EH (cell line): ENCODE measurements at places on chromosomes 12 and 14.

DNA sequence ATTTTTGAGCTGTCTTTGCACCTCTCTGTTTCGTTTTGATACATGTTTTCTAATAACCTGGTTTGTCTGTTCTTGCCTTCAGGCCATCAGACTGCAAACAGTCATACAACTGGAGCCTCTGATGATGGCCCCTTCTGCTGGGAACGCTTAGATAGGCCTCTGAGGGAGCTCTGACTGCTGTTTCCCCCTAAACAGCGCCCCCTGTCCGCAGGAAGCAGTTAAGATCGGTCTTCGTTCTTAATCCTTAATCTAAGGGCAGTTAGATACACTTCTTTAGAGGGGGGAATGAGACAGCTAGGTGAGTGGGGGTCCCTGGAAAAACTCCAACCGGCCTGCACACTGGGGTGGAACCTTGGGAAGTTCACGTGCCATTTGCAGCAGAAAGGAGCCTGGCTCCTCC, 1338.8 kb upstream of the SEL1L start:
- DNase-seq = no peak

DNA sequence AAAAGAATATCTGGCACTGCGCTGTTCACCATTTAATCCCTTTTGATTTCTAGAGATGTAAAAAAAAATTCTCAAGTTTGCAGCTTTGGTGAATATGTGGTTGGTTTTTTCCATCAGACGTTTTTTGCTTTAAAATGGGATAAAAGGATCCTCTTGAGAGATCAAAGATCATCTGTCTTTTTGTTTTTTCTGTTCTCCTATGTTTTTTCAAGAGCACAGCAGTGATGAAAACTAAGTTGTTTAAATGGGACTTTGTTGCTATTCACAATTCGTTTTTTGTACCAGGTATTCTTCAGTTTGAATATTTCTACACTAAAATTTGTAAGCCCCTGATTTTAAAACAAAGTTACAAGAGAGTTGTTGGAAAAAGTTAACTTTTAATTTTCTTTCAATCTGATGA, 29.7 kb upstream of the REP15 start:
- DNase-seq = no peak

GRCh38 chr12:4210183-4210582, 63.4 kb upstream of the CCND2 start:
- DNase-seq = no peak

GRCh38 chr12:64525461-64526160, 73.7 kb downstream of the TBK1 start:
- no peak for DNase-seq

DNA sequence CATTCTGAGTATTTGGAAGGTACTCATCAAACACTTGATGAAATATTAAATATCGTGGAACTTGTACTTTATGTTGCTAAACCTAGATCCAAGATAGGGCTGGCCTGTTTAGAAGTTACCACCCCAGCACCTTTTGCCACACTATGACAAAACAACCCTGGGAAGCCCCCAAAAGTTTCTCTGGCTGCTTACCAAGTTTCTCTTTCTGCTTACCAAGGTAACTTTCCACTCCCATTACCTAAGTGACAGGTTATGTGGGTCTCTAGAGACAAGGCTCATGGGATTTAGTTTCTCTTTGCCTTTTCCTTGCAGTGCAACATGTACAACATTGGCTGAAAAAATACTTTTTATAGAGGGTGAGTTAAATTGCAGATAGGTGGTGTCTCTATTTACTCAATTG, 28.9 kb upstream of the PPM1A start:
- no peak for DNase-seq

DNA sequence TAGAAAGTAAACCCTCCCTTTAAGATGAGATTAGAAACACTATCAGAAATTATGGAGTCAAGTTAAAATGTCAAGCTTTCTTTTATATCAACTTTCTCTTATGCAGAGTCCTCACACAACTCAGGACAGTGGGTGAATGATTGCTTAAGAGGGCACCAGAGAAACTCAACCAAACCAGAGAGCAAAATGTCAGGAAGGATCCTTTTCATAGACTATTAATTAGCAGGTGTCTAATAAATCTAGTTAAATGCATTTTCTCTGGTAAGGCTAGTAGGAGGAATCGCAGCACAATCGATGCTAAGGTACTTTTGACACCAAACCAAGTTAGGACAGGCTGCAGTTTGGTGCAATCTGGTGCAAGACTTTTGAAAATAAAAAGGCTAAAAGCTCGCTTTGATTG, 614.7 kb upstream of the FOXG1 start:
- DNase-seq = no peak

DNA sequence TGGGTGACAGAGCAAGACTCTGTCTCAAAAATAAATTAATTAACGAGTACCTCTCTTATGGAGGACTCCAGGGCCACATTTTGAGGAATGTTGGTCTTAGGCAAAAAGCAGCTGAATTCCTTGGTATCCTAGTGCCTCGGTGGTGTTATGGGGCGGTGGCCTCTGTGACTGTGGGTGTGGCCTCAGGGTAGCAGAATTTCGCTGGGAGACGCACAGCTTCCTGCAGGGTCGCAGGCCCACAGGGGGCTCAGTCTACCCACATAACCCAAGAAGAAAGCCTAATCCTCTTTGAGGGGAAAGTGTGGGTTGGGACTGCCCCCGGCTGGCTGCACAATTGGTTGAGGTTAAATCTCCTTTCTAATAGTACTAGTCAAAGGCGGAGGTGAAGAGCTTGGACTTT, 11.2 kb upstream of the SERPINA4 start:
- DNase-seq = no peak

DNA sequence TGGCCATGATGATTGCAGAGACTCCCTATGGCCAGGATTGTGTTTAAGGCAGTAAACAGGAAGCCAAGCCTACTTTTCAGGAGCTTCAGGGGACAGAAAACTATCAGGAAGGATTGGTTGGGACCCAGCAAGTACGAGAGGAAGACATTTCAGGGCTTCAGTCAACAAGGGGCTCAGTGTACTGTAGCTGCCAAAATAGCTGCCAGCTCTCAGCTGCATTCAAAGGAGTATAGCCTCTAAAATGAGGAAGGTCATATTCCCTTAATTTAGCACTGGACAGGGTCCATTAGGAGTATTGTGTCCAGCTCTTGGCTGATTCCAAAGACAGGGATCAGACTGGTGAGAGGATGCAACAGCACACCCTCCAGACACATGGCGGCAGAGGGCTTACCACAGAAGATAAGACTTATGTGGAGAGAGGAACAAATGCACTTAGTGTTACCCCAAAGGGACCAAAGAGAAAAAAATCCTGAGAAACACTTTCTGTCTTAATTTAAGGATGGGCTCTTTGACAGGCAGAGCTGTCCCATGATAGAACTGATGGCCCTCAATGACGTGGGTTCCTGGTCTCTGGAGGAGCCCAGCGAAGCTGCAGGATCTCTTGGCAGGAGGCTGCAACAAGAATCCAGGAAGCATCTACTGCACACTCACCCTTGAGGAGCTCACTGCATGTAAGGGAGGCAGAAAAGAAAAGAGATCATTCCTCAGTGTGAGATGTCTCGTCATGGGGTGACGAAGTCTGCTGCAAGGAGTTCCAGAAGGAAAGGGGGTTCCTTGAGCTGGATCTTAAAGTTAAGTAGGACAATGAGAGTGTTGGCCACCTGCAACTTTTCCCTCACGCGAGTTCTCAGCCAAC, 14.8 kb downstream of the BDKRB1 start:
- DNase-seq = no peak

- no peak for DNase-seq
Measured at GRCh38 chr12:27505761-27506160, 18.2 kb upstream of the PPFIBP1 start.

- DNase-seq = no peak
Measured at GRCh38 chr12:95553197-95553943, 2.1 kb upstream of the USP44 start.

GRCh38 chr12:116474331-116474730, 84.8 kb upstream of the MAP1LC3B2 start:
- peak; percentile 22 for DNase-seq

GRCh38 chr12:34299802-34300193, 277.5 kb downstream of the ALG10 start:
- no peak for DNase-seq

DNA sequence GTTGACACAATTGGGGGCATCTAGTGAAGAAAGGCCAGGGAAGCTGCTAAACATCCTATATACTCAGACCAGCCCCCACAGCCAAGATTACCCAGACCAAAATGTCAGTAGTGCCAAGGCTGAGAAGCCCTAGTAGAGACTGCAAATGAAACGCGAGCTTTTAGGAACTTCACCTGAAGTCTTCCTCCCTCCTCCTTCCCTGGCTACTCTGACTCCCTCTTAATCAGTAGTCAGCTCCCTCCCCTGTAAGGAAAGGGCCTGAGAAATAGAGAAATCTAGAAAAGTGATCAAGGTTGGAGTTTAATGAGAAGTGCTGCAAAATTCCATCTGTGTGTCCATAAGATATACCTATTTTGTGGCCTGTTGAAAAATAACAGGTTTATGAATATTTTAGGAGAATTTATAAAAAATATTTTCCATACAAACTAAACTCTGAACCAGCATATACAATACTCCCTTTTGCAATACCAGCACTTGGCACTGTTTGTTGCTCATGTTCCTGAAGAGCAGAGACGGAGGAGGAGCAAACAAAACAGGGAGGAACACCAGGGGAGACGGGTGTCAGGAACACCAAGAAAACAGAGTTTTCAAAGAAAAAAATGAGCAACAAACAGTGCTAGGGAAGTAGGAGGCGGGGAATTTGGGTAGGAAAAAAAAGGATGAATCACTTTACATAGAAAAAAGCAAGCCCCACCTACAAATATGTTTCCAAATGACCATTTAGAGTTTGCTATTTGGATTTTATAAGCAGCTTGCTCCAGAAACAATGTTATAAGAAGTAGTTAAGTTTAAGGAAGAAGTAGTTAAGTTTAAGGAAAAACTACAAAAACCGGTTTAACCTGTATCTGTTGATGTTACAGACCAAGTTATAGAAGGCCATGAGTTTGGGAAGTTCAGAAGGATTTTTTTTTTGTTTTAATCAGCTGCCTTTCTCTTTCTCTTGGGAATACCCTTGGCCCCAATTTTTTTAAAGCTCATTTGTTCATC, 282.1 kb upstream of the GRIP1 start:
- no peak for DNase-seq

- DNase-seq = peak; percentile 62
Measured at GRCh38 chr14:72686101-72686500, 207.8 kb downstream of the DPF3 start.

DNA sequence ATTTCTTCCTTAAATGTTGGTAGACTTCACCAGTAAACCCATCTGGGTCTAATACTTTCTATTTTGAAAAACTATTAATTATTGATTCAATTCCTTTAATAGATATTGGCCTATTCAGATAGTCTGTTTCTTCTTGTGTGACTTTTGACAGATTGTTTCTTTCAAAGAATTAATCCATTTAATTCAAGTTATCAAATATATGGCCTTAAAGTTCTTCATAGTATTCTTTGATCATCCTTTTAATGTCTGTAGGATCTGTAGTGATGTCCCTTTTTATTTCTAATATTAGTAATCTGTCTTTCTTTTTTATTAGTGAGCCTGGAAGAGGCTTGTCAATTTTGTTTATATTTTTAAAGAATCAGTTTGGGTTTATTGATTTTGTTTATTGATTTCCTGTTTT, 190.0 kb downstream of the SLC38A4 start:
- no peak for DNase-seq

DNA sequence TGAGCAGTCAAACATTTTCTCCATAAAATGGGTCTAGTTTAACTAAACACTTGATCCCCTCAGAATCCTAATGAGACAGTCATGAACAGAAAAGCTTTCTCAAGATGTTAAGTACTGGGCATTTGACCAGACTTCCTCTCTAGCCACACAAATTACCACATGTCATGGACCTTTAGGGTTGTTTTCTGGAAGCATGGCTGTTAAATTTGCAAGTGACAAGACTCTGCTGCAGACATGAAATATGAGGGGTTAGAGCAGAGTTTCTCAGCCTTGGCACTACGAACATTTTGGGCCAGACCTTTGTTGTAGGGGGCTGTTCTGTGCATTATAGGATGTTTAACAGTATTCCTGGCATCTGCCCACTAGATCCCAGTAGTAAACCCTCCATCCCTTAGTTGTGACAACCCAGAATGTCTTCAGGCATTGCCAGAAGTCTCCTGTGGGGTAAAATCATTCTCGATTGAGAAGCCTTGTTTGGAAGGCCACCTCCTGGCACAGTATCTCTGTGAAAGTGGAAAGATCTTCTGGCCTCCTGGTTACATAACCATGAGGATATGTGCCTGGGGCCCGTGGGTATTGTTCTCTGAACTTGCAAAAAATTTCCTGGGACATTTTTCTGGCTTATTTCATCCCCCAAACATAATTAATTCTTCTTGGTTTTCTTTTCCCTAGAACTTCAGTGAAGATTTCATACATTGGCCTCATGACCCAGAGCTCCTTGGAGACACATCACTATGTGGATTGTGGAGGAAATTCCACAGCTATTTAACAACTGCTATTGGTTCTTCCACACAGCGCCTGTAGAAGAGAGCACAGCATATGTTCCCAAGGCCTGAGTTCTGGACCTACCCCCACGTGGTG, 4.3 kb downstream of the TMEM106C start:
- peak; percentile 72 for DNase-seq

DNA sequence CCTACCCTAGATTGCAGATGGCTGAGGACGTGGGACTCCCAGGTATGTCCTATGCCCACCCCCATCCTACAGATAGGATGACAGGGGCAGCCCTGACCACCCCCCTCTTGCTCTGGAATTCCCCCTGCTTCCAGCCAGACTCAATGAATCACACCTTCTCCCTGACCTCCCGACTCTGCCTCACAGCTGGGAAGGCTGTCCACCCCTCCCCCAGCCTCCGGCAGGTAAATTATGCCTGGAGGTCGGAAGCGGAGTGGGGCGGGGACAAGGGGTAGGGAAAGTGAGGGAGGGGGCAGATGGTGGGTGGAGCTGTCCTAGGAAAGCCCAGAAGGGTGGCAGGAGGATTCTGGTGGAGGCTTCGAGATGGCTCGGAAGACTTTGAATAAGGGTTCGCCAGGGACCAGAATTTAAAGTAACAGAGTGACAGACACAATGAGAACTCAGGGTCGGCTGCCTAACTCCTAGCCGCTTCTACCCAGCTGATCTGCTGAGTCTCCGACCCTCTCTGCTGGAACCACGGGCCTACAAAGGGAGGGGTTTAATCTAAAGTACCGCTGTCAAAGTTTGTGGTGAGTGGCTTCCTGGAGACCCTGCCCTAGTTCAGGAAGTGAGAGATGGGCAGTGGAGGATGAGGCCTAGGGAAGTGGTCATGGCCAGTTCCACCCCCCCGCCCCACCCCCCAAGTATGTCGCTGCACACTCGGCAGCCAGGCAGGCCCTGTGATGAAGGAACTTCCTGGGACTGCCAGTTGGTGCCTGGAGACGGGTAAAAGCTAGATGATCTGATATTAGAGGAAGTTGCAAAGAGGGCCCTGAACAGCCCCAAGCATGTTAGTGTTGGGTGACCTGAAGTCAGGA, 4.2 kb downstream of the PLEKHG3 start:
- no peak for DNase-seq

GRCh38 chr14:93994919-93995682, 2.0 kb upstream of the CCDC197 start:
- DNase-seq = peak; percentile 69

GRCh38 chr14:99982537-99983250, 82.5 kb upstream of the EVL start:
- peak; percentile 73 for DNase-seq

GRCh38 chr12:112107306-112108201, 1.0 kb downstream of the NAA25 start:
- DNase-seq = peak; percentile 39
